Activated CD8-positive, alpha-beta memory T cell treated with anti-CD3 and anti-CD28 coated beads, Interleukin-2, amount 50 U/mL, for 48 hours (primary cell): ENCODE measurements at places on chromosomes 5 and 9.
A peak's percentile ranks its signal among the peaks of the same experiment; 100 is the strongest.

GRCh38 chr5:19837536-19838174 lies 150.3 kb downstream of the CDH18 start:
- DNase-seq = no peak

DNA sequence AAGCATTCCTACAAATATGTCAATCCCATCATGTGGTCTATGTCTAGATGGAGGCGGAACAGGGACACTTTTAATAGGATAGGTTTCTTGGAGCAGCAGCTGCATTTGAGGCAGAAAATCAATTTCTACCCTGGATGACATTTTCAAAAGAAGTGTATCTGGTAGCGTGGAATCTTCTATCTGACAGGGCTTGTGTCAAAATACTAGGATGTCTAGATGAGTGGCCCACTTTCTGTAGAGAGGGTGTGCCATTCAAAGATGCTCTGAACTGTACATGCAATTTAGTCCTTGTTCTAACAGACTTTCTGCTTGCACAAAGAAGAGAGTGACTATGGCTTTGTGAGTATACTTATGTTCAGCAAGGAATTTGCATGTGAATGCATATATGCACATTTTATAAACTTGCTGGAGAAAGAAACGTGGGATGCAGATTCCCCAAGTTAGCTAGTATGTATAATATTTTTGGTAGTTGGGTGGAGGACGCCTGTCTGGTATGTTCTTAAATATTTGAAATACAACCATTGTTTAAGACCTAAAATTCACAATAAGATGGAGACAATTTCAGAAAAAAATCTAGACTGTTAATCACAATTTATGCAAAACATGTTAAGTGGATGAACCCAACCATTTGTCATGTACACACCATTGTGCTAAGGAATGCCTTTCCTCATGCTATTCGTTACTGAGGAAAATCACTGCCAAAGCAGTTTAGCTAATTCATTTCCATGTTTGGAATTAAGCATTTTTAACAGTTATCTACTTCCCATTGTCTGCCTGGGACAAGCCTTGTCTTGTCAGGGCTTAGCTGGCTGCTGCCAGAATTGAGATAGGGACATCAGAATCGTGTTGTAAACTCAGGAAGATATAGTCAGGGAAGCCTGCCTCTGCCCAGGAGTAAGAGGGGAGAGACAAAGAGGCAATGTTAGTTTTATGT lies 129.1 kb upstream of the MEF2C start:
- DNase-seq = no peak

- no peak for DNase-seq
Measured at GRCh38 chr5:14112998-14113652, 30.0 kb upstream of the TRIO start.

- DNase-seq = no peak
Measured at GRCh38 chr5:90488791-90489190, 14.1 kb downstream of the POLR3G start.

- peak; percentile 28 for DNase-seq
Measured at GRCh38 chr5:133384903-133385302, 227.4 kb downstream of the FSTL4 start.

GRCh38 chr9:15843316-15843715 lies 290.5 kb downstream of the CCDC171 start:
- DNase-seq = no peak

GRCh38 chr5:2879701-2880100 lies 128.2 kb upstream of the IRX2 start:
- no peak for DNase-seq
